ENCODE measurements at places on chromosomes 2 and 18. TPM values are rescaled to one million over a fixed set of nuclear protein-coding genes. Genes with fewer than 3 reads are reported as not detected.

The ANO7 gene
- not detected for polyA plus RNA-seq

The ALLC gene
- not detected for polyA plus RNA-seq

The MCEE gene
- 22.2 TPM for polyA plus RNA-seq

The KLHL30 gene
- not detected for polyA plus RNA-seq

The MAPK4 gene
- 0.39 TPM for polyA plus RNA-seq

The GBX2 gene
- not detected for polyA plus RNA-seq

The AGXT gene
- not detected for polyA plus RNA-seq

The LYPD1 gene
- polyA plus RNA-seq = not detected

The SLC16A14 gene
- not detected for polyA plus RNA-seq

The LIMS2 gene
- 5.8 TPM for polyA plus RNA-seq

The NEDD4L gene
- 2.9 TPM for polyA plus RNA-seq

The ZNF385B gene
- not detected for polyA plus RNA-seq

The DCTN1 gene
- 55.0 TPM for polyA plus RNA-seq

The CCDC178 gene
- polyA plus RNA-seq = not detected

The DUSP2 gene
- 459 TPM for polyA plus RNA-seq

The RAB3GAP1 gene
- 23.2 TPM for polyA plus RNA-seq

The GPR45 gene
- polyA plus RNA-seq = 0.16 TPM

The GRB14 gene
- polyA plus RNA-seq = not detected

The PROC gene
- not detected for polyA plus RNA-seq

The NMUR1 gene
- 3.7 TPM for polyA plus RNA-seq

The TUBA4B gene
- not detected for polyA plus RNA-seq

Data from naive thymus-derived CD8-positive, alpha-beta T cell (primary cell).